Hematopoietic multipotent progenitor cell treated with erythropoietin and hydrocortisone succinate and interleukin-3 and kit ligand, for 8 days (in vitro differentiated cells): ENCODE measurements at places on chromosomes 2 and 18.

DNA sequence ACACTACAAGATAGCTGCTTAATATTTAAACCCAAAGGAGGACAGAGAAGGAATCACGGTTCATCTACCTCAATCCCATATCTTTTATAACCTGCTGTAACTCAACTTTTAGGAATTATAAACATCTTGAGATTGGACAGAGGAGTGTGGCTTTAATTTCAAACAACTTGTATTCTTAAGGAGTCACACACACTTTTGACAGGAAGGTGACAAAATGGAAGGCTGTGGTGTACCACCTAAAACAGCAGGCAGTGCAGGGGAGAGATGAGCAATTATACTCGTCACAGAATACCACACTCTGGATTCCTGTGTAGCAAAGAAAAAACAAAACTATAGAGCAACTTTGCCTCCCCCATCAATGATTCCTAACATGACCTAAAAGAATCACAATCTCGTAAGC is 194.8 kb downstream of the ZEB2 start:
- no peak for DNase-seq

DNA sequence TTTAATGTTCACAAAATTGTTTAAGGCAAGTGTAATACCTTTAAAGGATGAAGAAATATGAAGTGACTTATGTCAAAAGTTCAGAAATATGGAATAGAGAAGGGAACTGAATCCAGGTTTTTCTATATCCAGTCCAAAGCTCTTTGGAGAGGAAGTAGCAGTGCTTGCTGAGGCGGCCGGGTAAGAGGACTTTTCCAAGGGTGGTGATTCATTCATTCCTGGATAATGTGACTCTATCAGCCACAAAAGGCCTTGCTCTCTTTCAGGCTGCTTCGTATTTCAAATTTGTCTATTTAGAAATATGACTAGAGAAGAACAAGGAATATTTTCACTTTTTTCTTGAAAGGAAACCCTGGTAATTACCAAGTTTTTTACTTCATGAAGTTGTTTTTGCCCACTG is 830.1 kb upstream of the ZEB2 start:
- DNase-seq, result no peak

GRCh38 chr18:57197261-57197660 is 50.4 kb downstream of the BOD1L2 start:
- no peak for DNase-seq

GRCh38 chr2:199455545-199456382 is 2.0 kb downstream of the SATB2 start:
- DNase-seq, result no peak

DNA sequence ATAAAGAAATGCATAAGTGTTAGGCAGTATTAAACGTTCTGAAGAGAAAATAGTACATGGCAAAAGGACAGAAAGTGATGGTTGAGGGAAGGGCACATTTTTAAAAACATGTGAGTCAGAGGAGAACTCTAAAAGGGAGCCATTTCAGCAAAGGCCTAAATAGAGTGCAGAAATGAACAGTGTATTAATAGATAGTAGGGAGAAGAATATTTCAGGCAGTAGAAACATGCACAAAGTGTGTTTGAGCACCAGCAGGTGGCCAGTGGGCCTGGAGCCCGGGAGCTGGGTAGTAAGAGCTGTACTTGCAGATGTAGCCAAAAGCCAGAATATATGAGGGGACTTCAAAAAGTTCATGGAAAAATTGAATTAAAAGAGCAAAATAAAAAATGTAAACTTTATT is 288.1 kb upstream of the FIGN start:
- DNase-seq, result no peak

DNA sequence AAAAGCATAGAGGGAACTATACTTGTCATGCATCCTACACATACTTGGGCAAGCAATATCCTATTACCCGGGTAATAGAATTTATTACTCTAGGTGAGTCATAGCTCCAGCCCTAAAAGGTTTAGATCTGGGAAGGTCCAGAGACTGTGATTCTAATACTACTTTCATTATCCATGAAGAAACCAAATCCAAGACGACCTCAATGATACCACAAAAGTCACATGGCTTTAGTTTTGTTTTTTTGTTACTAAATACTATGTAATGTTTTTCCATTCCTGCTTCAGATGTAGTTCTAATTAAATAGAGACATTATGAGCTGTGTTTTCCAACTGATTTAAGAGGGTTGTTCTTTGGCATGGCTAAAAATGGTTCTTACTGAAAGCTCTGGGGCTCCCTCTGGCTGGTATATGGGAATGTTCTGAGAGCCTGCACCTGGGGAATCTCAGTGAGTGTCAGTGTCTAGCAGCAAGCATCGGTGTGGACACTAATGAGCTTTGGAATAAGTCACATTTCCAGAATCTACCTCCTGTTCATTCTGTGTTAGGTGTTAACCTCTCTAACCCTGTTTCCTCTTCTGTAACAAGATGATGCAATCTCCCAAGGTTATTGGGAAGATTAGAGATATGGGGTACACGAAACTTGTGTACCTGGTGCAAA is 20.5 kb upstream of the IL1RL2 start:
- peak; percentile 3 for DNase-seq

- DNase-seq, result peak; percentile 67
Measured at GRCh38 chr2:9897331-9897737, 54.1 kb downstream of the TAF1B start.

DNA sequence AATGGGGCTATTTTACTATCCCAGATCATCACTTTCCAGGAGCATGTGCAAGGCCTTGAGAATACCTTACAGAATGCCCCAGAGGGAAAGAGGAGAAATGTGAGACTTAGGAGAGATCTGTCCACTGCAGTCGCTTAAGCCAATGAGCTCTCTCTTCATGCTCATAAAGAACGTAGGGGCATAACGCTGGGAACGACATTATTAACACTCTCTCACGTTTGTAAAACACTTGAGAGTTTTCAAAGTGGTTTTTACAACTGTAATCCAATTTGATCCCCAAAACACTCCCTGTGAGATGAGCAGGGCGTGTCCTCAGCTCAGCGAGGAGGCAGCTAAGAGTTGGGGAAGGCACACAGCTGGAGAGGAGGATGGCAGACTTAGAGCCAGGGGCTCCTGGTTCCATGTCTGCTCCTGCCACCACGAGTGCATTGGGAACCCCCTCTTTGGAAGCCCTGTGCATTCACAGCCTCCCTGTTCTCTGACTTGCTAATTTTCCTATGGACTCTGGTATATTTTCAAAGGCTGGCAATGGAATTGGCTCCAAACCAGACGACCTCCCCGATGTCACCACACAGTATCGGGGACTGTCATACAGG is 97.4 kb downstream of the PLB1 start:
- DNase-seq, result no peak

- DNase-seq, result peak; percentile 75
Measured at GRCh38 chr2:46062637-46063412, 234.4 kb upstream of the EPAS1 start.

- no peak for DNase-seq
Measured at GRCh38 chr2:177730363-177730762, 337.8 kb downstream of the AGPS start.

GRCh38 chr2:219508971-219509779 is 5.1 kb upstream of the ASIC4 start:
- peak; percentile 45 for DNase-seq

- DNase-seq, result no peak
Measured at GRCh38 chr2:196226058-196226706, 54.8 kb upstream of the STK17B start.

DNA sequence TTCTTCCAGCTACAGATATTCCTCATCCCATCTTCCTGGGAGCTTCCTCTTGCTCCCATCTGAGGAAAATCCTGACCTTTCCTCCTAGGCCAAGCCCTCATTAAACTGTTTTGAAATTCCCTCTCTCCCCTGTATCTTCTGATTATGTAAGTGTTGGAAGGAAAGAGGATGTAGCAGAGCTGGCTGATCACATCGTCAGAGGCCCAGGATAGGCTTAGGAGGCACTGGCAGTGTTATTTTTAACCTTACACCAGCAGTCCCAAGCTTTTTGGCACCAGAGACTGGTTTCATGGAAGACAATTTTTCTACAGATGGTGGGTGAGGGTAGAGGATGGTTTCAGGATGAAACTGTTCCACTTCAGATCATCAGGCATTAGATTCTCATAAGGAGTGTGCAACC is 630.4 kb downstream of the EPHA4 start:
- DNase-seq, result no peak

- no peak for DNase-seq
Measured at GRCh38 chr2:160507046-160507407, 13.4 kb upstream of the RBMS1 start.
